Articular chondrocyte of knee joint (primary cell): ENCODE measurements at places on chromosomes 2 and 18. TPM values are rescaled to one million over a fixed set of nuclear protein-coding genes. Genes with fewer than 3 reads are reported as not detected.

The KATNAL2 gene
- 5.9 and 10.2 TPM in 2 replicates for total RNA-seq

The C2orf78 gene
- total RNA-seq: not detected in 2 replicates

The IL36G gene
- total RNA-seq: not detected in 2 replicates

The COLEC12 gene
- total RNA-seq: 28.0 and 38.5 TPM in 2 replicates

The EXOC6B gene
- 31.8 and 37.6 TPM in 2 replicates for total RNA-seq

The GKN2 gene
- total RNA-seq: not detected in 2 replicates

The CD8B2 gene
- 0.13 and 0.43 TPM in 2 replicates for total RNA-seq

The TMEM37 gene
- total RNA-seq: 0.26 and 0.76 TPM in 2 replicates

The SPC25 gene
- 3.7 and 4.9 TPM in 2 replicates for total RNA-seq

The MTLN gene
- 23.1 and 43.2 TPM in 2 replicates for total RNA-seq

The ERFE gene
- 3.3 and 3.7 TPM in 2 replicates for total RNA-seq

The TGIF1 gene
- 79.8 and 90.0 TPM in 2 replicates for total RNA-seq

The PDE11A gene
- total RNA-seq: 0.13 and 0.22 TPM in 2 replicates

The TCF7L1 gene
- 6.1 and 6.9 TPM in 2 replicates for total RNA-seq

The CPO gene
- total RNA-seq: 0.32 TPM in 1 of 2 replicates, not detected in the other

The VAMP5 gene
- 30.2 and 35.7 TPM in 2 replicates for total RNA-seq

The ABI2 gene
- 46.1 and 47.8 TPM in 2 replicates for total RNA-seq

The CELF4 gene
- total RNA-seq: not detected in 2 replicates

The IL1RN gene
- total RNA-seq: not detected in 2 replicates

The DLX1 gene
- total RNA-seq: not detected in 2 replicates

The GRP gene
- not detected in 2 replicates for total RNA-seq

The GPR148 gene
- not detected in 2 replicates for total RNA-seq

The RHBDD1 gene
- 34.1 and 49.6 TPM in 2 replicates for total RNA-seq

The LIMS2 gene
- total RNA-seq: 7.4 and 8.9 TPM in 2 replicates

The HOXD12 gene
- total RNA-seq: not detected in 2 replicates
